Activated CD4-positive, CD25-positive, alpha-beta regulatory T cell treated with anti-CD3 and anti-CD28 coated beads, Interleukin-2, amount 50 U/mL, for 24 hours (primary cell): ENCODE measurements at places on chromosomes 6 and 20.

GRCh38 chr6:140806431-140806830 lies 1326.3 kb upstream of the GJE1 start:
- no peak for ATAC-seq

- ATAC-seq = no peak
These were observed 46.8 kb upstream of the UNC93A start for GRCh38 chr6:167244064-167244960.

- ATAC-seq = no peak
These were observed 44.1 kb upstream of the GCM1 start for GRCh38 chr6:53192682-53193188.

GRCh38 chr20:43514648-43514999 lies 7.1 kb downstream of the L3MBTL1 start:
- peak; percentile 2 for ATAC-seq

GRCh38 chr6:100612094-100612493 lies 147.4 kb upstream of the SIM1 start:
- ATAC-seq = no peak

- ATAC-seq = peak; percentile 99
These were observed 139.8 kb downstream of the BACH2 start for GRCh38 chr6:90156861-90157260.

DNA sequence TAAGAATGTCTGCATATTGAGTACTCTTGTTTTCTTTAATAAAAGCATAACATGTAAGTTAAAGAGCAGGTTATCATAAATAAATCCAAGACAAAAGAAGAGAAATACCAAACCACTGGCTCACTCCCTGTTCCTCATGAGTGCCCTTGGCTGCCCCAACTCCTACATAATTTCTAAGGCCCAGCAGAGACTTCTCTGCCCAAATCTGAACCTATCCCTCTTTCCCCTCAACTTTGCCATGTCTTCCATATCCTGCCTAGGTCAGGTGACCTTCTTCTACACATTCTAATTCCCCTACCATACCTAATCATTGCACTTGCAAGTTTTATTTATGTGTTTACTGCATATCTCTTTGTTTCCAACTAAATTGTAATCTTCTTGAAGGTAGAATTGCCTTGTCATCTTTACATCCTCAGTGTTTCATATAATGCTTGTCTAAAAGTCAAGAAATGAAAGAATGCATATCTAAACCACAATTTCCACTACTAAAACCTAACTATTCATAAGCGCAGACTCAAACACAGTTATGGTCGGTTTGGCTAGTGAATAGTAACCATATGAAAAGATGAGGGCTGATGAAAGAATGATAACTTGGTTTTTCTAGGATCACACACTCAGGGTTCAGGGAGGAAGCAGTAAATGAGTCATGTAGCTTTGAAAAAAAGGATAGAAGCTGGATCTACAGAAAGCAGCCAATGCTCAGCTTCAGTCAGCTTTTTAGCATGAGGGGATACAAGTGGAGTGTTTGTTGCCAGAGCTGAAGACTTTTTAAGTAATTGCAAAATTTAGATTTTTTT lies 53.3 kb upstream of the EYA4 start:
- ATAC-seq = no peak

DNA sequence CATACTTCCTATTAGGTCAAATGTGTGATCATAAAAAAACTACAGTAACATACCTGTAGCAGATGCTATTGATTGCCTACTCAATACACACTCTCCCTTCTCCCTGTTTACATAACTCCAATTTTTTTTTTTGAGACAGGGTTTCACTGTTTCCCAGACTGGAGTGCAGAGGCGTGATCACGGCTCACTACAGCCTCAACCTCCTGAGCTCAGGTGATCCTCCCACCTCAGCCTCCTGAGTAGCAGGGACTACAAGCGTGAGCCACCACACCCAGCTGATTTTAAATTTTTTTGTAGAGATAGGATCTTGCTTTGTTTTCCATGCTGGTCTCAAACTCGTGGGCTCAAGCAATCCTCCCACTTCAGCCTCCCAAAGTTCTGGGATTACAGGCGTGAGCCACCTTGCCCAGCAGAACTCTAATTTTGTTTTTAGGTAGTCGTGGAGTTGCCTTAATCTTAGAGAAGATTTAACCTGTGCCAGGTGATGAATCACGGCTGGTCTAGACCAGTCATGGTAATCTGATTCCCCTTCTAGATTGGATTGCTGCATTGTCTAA lies 14.0 kb upstream of the KIF3B start:
- ATAC-seq = no peak

- ATAC-seq = no peak
These were observed 329.3 kb upstream of the IRAK1BP1 start for GRCh38 chr6:78538002-78538401.

DNA sequence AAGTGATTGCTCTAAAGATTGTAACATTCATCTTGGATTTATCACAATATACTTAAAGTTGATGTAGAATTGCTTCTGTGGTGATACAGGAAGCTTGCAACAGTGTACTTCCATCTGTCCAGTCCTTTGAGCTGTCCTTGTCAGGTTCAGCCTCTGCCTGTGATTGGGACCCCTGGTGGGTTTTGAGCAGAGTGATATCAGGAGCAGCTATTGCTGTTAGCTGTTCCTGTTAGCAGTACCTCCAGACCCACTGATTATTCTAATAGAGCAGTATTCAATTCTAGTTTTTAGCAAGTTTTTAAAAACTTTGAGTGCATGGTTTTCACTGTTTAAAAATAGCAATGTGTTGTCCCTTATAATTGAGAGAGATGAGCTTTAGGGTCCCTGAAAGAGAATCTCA lies 48.8 kb downstream of the TULP4 start:
- ATAC-seq = no peak

- ATAC-seq = no peak
These were observed 101.8 kb upstream of the SGK1 start for GRCh38 chr6:134419716-134420115.

- ATAC-seq = no peak
These were observed 115.1 kb upstream of the TOP1 start for GRCh38 chr20:40913224-40914185.

- no peak for ATAC-seq
These were observed 5.2 kb downstream of the FAXC start for GRCh38 chr6:99344289-99344688.

- no peak for ATAC-seq
These were observed 231.9 kb downstream of the CLIC5 start for GRCh38 chr6:45783716-45784115.

- no peak for ATAC-seq
These were observed 34.4 kb downstream of the TGM3 start for GRCh38 chr20:2330090-2330695.

GRCh38 chr20:32387252-32387651 lies 29.1 kb downstream of the ASXL1 start:
- ATAC-seq = peak; percentile 95

DNA sequence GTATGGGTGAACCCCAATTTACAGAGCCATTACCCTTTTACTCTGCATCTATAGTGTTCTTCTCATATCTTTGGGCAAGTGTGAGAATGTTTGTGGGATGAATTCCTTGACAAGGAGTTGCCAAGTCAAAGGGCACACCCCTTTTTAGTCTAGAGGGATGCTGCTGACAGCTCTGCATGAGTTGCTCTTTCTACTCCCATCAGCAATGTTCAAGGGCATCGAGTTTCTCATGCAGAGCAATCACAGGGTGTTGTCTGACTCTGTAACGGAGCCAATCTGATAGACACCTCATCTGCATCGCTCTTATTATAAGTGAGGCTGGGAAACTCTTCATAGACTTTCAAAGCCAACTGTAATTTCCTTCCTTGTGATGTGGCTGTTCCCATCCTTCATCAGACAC lies 77.4 kb downstream of the EDN3 start:
- ATAC-seq = no peak

GRCh38 chr6:132950566-132950965 lies 136.2 kb downstream of the RPS12 start:
- ATAC-seq = no peak

- no peak for ATAC-seq
These were observed 63.4 kb upstream of the ENPP5 start for GRCh38 chr6:46234156-46234556.

GRCh38 chr6:44157152-44157521 lies 1.5 kb upstream of the CAPN11 start:
- no peak for ATAC-seq

DNA sequence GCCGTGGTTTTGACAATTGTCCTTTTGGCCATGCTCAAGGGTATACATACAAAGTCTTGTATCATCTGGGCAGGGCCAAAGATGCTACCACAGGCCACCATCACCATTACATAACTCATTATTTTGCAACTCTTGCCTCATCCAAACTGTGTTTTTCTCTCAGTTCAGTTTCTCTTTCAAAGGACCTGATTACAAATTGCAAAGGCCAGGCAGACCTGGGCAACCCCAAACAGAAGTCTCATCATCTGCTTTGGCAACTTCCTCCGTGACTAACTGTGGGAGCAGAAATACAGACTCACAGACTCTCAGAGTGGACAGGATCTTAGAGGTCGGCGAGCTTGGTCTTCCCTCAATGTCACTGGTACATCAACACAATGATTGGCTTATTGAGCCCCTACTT lies 117.8 kb upstream of the NEDD9 start:
- ATAC-seq = peak; percentile 15

DNA sequence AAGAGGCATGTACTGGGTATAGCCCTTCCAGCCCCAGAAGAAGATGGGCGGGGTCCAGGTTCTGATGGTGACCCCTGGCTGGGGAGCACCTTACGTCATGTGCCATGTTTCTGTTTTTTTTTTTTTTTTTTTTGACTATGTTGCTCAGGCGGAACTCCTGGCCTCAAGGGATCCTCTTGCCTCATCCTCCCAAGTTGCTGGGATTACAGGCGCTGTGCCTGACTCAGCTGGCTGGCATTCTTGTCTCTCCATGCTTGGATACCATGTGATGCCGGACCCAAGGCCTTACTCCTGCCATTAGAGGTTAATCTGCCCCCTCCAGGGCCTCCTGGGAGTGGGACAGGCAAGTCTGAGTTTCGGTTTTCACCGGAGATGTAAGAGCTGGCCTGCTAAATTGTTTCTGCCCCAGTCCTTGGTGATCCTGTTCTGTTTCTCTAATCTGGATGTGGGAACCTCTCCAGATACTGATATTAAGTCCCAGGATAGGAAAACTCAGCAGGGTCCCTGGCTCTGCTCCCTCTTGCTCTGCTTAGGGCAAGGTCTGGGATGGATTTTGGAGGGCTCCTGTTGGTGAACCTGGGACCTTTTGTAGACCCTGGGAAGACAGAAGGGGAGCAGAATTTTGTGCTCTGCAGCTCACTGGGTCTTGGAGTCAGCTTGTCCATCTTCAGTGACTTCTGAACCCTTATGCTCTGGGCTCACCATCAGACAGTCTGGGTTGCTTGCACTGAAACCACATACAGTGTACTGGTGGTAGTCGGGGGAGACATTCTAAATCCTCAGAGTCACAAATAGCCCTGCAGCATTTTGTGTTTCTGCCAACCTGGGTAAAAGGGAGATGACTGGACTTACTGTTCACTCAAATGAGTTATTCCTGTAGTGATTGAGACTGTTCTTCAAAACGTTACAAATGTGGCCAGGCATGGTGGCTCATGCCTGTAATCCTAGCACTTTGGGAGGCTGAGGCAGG lies 45.1 kb downstream of the PTK7 start:
- ATAC-seq = no peak

GRCh38 chr20:14664101-14664500 lies 326.7 kb upstream of the FLRT3 start:
- ATAC-seq = no peak

- ATAC-seq = peak; percentile 41
These were observed 2.0 kb upstream of the SLC29A1 start for GRCh38 chr6:44221291-44221960.

GRCh38 chr20:17568972-17569521 lies 828 bp upstream of the DSTN start:
- no peak for ATAC-seq

DNA sequence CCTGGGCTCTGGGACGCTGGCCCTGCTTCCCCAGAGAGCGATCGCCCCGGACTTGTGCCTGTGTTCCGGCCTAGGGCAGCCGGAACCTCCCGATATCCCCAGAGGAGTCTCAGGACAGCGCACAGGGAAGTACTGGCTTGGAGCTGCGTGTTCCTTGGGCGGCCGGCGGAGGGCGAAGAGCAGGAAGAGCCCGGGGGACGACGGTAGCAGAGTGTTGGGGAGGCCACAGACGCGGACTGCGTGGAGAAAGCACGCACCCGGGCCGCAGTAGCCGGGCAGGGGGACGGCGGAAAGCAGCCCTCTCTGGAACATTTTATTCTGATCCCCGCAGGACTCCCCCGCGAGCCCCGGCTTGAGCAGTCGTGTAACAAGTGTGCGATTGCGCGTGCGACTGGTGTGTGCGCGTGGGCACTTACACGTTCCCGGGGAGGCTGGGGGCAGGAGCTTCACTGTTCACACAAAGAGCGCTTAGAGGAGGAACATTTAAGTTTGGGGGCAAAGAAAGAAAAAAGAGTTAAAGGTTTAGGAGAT lies 36.1 kb downstream of the NCR2 start:
- no peak for ATAC-seq

- ATAC-seq = no peak
These were observed 108.6 kb downstream of the VIP start for GRCh38 chr6:152859225-152859624.

- ATAC-seq = no peak
These were observed 970.9 kb downstream of the TBC1D32 start for GRCh38 chr6:120363429-120363828.

DNA sequence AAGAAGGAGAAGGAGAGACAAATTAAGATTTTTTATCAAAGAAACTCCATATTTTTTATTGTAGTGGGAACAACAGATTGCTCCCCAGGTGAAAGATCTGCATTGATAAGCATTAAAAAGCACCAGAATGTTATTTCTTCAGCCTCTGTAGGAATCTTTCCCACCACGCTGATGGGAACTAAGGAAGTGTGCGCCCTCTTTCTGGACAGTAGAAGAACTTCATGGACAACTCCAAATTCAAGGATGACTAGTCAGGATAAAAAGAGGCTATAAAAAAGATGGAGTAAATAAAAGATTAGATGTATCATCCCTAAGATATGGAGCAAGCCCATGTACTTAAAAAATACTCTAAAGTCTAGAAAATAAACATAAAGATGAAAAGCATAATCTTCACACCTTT lies 45.8 kb upstream of the PAK5 start:
- ATAC-seq = no peak

DNA sequence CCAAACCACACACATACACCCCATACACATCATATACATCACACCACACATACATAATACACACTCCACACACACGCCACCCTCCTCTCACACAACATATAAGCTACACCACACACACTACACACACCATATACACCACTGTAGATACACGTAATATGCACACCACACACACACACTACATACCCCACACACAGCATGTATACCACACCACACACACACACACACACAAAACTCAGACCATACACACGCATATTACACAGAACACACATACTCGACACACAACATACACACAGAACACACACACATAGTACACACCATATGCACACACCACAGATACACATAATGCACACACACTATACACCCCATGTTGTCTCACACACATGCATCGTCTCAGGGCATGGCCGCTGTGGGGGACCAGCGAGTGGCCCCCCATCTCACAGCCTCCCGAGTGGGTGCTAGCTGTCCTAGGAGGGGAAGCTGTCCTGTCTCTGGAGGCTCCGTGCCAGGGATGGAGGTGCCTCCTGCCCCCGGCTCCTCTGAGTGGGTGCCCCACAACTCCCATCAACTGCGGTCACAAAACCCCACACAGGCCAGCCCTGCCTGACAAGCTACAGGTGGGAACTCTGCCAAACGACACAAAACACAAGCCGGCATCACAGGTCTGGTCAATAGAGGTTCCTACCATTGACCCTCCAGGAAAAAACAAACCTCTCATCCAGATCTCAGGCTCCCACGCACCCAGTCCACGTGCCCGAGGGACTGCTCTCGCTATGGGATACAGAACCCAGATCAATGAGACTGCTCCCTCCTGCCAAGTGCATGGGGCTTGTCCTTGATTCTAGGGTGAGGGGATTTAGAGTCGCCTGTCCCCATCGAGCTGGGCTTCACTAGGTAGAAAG lies 49.1 kb downstream of the DACT2 start:
- ATAC-seq = no peak
